ENCODE measurements at places on chromosomes 1 and 21.

GRCh38 chr1:118993700-118994026 is 5.5 kb upstream of the TBX15 start:
- DNase-seq = no peak

- no peak for DNase-seq
These were observed 14.1 kb upstream of the FAM43B start for GRCh38 chr1:20538227-20538626.

DNA sequence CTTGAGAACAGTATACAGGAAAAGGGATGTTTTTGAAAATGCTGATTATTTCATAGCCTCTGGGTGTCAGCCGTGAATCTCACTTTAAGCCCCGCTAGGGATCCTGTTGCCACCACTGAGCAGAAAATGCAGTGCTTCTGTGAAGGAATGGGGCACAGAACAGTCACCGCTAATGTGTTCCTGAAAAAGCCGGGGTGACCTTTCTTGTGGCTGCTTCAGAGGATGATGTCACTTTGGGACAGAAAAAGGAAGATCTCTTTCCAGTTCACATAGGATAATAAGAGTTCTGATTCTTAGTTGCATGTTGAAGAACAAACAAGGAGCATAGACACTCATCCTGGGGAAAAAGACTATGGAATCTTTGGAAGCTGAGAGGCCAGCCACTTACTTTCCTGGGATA is 349.6 kb downstream of the DISC1 start:
- no peak for DNase-seq

DNA sequence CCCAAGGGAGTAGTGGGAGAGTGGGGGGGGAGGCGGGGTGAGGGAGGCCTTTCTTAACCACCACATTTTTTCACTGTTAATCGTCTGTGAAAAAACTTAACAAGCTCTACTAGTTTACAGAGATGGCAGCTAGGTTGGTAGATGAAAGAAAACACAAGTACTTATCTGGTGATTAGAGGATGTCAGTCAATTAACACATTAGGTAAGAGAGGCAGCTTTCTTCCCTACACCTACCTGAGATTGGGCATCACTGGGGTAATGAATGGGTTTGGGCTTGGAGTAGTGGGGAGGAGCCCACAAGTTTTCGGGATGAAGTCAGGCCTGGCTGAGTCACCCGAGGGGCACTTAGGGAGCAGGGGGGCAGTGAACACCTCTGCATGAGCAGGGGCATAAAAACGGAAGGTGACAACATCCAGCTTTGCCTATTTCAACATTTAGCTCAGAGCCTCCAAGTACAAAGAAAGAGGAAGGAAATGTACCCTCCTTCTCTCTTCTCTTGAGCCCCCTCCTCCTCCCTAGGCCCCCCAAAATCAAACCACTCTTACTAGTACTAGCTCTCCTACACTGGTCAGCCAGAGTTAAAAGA is 2.5 kb downstream of the LBR start:
- no peak for DNase-seq

DNA sequence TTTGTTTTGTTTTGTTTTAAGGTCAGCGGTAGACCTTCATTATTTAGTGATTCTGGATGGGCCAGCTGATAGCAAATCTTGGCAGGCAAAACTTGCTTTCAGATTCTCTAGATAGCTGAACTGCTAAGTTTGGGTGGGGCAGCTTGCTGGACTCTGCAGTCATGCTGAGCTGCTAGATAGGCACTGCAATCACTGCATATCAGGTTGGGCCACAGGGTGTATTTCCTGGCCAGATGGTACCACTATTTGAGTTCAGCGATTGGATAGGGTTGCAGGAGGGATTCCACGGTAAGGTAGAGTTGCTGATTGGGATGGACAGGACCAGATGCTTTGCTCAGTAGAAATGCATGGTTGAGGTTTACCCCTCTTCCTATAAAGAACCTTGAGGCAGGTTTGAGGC is 579.3 kb upstream of the ADGRL4 start:
- no peak for DNase-seq

- no peak for DNase-seq
These were observed 43.2 kb upstream of the TACSTD2 start for GRCh38 chr1:58620259-58620658.

DNA sequence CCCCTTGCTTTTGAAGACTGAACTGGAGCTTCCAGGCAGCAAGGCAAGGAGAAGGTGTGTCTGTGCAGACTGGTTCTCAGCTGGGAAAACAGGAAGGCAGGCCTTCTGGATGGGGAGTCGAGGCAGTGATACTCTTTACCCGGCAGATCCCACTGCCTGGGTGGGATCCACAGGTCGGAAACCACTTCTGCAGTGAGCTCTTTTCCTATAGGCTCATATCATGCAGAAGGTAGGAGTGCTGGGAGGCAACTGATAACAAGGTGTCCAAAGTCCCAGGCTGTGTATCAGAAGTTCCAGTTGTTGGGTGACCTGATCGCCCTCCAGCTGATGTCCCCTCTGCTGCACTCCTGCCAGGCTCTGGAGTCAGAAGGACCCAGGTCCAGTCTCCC is 17.1 kb downstream of the ACOT11 start:
- no peak for DNase-seq

DNA sequence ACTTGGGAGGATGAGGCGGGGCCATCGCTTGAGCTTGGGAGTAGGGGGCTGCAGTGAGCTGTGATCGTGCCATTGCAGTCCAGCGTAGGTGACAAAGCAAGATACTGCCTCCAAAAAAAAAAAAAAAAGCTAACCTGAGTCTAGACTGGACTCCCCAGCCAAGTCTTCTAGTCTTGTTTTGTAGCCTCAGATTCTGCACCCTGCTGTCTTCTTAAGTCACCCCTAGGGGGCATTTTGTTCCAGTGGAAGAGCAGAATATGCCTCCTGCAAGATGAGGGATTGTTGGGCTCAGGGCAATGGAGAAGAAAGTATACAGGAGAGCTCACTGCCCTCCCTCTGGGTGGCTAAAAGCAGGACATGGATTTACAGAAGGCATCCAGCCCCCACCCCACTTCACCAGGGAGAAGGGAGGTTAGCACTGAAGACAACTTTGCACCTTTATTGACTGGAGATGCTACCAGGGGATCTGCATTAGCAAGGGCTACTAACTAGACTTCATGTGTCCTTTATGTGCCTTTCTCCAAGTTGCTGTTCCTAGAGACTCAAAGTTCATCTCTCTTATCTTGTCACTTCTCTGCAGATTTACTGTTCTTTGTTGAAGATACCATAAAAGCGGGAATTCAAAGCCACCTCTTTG is 15.3 kb upstream of the RNF187 start:
- no peak for DNase-seq

GRCh38 chr21:39062196-39062595 is 121.1 kb downstream of the PSMG1 start:
- no peak for DNase-seq

GRCh38 chr21:34351786-34352241 is 12.0 kb upstream of the KCNE2 start:
- DNase-seq = peak; percentile 74

- no peak for DNase-seq
These were observed 255.9 kb downstream of the LMO4 start for GRCh38 chr1:87584586-87584985.

DNA sequence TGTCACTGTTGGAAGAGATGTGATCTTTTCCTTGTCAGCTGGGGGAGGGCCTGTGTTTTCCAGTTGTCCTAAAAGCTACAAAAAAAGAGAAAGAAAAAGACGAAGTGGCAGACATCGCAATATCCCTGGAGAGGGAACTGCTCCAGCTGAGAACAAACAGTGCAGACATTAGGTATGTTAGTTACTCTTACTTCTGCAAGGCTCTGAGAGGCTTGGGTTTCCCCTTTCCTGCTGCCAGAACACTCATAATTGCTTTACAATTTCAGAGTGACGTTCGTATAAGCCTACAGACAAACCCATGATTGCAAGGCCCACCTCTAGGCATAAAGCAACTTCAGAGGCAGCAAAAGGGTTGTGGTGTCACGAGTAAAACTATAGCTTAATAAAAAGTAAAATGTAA is 31.1 kb downstream of the CD160 start:
- DNase-seq = no peak

DNA sequence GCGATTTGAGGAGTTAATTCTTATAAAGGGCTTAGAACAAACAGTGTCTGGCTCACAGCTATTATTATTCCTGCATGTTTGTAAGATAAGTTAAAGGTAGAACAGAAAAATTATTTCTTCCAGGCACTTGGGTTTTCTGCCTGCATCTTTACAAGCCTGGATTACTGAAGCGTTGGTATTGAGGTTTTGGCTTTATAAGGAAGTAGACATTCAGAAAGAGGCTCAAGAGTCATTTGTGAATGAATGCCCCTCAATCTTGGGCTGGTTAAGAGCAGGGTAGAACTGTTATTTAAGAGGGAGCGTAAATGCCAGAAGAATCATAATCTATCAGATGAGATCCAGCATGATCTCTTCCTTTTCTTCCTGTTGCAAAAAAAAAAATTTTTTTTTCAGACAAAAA is 77.3 kb upstream of the ARID1A start:
- DNase-seq = no peak

GRCh38 chr1:30197639-30198450 is 525.5 kb downstream of the MATN1 start:
- DNase-seq = no peak

DNA sequence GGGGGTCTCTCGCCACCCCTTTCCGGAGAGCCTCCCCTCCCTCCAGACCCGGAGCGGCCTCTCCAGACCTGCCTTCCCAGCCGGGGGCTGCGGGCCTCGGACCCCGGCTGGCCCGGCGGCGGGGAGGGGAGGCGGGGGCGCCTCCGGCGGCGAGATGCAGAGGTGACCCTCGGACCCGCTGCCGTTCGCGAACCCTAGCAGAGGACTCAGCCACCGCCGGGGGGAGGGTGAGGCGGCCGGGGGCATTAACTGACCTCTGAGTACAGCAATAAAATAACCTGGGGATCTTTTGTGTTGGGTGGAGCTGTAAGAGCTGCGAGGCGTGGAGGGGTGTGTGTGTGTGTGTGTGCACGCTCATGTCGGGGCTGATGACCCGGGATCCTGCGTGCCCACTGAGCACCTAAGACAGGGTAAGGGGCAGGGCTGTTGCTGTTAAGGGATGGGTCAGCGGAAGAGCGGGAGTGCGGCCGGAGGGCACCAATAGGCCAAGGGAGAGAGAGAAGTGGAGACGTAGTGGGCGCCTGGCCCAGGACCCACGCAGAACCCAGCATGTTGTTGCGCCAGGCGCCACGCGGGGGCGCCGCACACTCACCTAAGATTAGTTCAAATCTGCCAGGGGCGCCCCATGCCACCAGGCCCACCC is 6.3 kb downstream of the HAPLN2 start:
- DNase-seq = no peak

DNA sequence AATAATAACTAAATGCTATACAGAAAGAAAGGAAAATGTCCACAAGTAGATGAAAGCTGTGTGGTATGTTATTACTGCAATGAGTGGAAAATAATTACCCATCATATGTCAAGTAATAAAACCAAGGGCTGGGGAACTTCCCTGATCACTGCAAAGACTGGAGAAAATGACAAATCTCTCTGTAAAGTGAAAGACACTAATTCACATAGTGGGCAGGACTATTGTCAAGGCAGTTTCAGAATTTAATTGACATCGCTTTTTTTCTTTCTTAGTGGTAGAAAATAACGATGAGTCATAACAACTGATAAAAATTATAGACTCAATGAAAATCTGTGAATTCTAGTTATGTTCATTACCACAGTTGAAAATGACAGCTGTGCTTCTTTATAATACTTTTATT is 153.7 kb upstream of the ST6GALNAC5 start:
- no peak for DNase-seq

DNA sequence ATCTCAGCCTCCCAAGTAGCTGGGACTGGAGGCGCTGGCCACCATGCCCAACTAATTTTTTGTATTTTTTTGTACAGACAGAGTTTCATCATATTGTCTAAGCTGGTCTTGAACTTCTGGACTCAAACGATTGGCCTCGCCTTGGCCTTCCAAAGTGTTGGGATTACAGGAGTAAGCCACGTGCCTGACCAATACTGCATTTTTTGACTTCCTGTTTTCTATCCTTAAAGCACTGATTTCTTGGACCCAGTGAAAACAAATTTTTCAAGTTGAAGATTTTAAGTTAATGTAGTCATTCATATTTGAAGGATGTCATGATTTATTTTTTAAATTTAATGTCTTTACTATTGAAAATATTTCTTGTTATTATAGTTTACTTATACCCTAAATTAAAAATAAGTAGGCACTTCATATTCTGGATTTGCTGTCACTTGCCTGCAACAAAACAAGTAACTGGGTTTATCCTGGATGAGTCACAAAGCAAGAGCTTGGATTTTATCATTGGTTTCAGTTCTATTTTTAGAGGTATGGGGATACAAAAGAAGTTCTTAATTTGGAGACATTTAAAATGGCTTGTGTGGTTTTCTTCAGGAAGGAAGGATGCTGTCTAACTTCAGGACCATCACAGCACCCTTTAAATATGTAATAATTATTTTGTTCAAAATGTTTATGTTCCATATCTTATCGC is 2.2 kb upstream of the VPS45 start:
- no peak for DNase-seq

DNA sequence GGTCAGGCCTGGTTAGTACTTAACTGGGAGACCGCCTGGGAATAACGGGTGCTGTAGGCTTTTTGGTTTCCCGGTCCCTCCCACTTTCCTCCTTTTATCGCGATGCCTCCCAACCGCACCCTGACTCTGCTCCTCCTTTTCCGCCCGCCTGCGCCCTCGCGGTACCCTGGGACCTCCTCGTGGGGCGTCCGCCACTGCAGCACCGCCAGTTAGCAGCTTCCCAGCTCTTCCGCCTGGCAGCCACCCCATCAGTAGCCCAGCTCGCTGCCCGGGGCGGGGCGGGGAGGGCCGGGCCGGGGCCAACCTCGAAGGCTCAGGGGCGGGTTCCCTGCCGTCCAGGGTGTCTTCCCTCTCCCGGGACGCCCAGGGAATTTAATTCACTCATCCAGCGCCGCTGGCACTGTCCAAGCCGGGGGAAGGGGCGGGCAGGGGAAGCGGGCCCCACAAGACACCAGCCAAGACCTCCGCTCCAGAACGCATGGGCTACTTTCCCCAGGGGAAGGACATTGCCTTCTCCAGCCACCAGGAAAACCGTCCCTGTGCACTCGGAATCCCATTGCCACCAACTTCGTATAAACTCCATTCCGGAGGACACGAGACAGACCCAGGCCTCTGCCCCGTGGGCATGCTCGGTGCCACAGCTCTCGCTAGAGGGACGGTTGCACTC is 2.0 kb upstream of the ZNF678 start:
- no peak for DNase-seq

DNA sequence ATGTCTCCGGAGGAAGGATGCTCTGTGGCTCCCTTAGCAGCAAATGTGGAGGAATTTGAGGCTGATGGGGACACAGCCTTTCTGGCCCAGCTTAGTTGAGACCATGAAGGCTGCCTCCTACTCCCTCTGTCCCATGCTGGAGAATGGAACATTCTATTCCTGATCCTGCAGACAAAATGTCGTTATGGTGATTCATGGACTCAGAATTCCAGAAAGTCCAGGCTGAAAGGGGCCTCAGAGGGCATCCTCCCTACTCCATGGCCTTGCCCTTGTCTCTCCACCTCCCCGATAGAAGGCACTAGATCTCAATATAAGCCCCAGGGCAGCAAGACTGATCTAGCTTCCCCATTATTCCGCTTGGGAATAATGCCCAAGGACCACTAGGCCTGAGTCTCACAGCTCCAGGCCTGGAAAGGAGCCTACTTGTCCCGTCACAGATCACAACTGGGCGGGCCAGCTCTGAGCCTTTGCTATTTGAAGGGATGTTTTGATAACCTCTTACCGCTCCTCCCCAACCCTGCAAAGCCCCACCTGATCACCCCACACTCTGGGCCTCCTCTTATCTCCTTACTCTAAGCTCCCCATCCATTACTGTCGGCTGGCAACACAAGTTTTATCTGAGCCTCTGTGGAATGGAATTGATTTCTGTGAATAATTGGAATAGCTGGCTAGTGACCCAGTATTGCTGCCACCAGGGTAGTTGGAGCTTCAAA is 52.8 kb upstream of the TRABD2B start:
- no peak for DNase-seq

GRCh38 chr1:25064465-25065240 is 134.6 kb upstream of the RUNX3 start:
- no peak for DNase-seq
